Endothelial cell (in vitro differentiated cells): ENCODE measurements at places on chromosomes 12 and 14. TPM values are rescaled to one million over a fixed set of nuclear protein-coding genes. Genes with fewer than 3 reads are reported as not detected.

Gene P2RX2
- total RNA-seq, result not detected

Gene C12orf50
- total RNA-seq, result not detected

Gene GLS2
- 0.21 TPM for total RNA-seq

Gene ASCL4
- total RNA-seq, result not detected

Gene KLHL33
- total RNA-seq, result 0.08 TPM

Gene SCN8A
- 5.0 TPM for total RNA-seq

Gene KIF21A
- 2.9 TPM for total RNA-seq

Gene MYF5
- total RNA-seq, result not detected

GRCh38 chr12:27667540-27667939 is 28.7 kb upstream of the REP15 start:
- no peak for DNase-seq

GRCh38 chr12:124651516-124652273 is 84.3 kb upstream of the NCOR2 start:
- DNase-seq, result no peak

DNA sequence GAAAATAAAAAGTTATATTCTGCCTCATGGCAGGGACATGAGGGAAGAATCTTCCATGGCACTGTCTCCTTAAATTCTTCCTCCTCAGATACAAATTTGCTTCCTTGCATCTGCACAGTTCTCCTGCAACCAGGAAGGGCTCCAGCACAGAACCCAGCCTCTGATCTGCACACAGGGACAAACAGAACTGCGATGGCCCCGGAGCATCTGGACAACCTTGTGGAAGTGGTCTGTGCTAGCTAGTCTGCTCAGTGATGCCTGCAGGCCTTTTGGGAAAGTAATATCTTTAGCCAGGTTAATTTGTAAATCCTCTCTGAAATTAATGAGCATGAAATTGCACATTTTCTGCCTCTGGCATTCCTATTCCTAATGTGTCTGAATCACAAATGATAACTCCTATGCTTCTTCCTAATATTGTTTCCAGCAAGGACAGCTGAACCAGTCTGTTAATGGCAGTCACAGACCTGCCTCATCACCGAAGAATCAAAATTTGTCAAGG is 74.8 kb downstream of the GRIP1 start:
- no peak for DNase-seq

DNA sequence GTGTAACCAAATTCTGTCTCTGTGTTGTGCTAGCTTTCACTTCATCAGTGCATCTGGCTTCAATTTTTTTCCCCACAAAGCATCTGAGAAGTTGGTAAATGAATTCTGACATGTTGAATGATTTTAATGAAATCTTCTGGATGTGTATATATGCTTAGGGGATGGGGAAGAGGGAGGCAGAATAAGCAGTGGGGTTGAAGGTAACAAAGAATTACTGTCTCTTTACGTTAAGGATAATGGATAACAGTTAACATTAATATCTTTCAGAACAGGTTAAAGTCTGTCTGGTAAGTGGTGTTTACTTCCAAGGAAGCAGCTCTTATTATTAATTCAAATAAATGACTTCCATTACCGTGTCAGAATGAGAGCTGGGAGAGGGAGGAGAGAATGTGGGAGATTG is 261.7 kb downstream of the ERC1 start:
- DNase-seq, result no peak

- no peak for DNase-seq
Measured at GRCh38 chr12:130116791-130117190, 45.5 kb upstream of the FZD10 start.

- no peak for DNase-seq
Measured at GRCh38 chr14:22530127-22530526, 58.9 kb downstream of the DAD1 start.

DNA sequence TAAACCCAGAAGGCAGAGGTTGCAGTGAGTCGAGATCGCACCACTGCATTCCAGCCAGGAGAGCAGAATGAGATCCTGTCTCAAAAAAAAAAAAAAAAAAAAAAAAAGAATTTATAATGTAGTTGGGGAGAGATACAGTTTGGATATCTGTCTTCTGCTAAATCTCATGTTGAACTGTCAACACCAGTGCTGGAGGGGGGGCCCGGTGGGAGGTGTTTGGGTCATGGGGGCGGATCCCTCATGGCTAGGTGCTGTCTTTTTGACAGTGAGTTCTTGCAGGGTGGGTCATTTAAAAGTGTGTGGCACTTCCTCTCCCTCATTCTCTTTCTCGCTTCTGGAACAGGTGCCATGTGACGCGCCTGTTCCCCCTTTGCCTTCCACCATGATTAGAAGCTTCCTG is 32.8 kb downstream of the CLIP1 start:
- no peak for DNase-seq

- no peak for DNase-seq
Measured at GRCh38 chr14:37223947-37224474, 26.3 kb downstream of the MIPOL1 start.

DNA sequence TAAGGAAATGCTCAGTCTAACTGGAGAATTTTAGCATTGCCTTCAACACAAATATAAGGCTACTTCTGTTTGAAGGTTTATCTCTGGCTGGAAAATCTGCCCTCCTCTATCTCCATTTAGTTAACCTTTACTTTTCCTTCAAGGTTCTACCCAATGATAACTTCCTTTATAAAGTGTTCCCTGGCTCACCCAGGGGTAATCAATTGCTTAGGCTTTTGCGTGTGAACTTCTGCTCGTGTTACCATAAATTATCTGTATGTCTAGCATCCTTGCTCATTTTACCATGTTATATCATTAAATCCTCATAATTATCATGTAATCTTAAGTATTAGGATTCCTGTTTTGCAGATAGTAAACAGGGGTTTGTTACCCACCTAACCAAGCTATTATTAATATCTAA is 114.3 kb upstream of the FGD4 start:
- no peak for DNase-seq
